ENCODE measurements at places on chromosomes 2 and 18.

DNA sequence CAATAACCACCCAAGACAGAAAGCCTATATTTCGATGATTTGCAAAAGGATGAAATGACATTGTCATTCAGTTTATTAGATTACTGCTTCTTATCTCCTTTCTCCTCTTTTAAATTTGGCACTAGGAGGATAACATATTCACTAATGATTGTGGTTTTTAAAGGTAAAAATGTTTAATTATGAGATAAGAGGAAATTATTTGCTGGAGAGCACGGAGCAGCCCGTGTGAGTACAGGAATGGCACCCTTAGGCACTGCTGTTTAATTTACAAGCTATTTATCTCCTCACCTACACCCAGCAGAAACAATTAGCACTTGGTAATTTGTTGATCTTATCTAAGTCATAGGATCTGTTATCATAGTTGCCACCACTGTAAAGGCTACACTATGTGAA lies 87.4 kb upstream of the SP3 start:
- peaks cover 37% of the 10 kb centered on the region for H3K27me3 ChIP-seq
- H3K27ac ChIP-seq: no peak overlapping the region
- no peaks in the 10 kb centered on the region for H3K36me3 ChIP-seq
- no peak for DNase-seq
- H3K4me1 ChIP-seq: no peaks in the 10 kb centered on the region
- H3K4me3 ChIP-seq: no peak overlapping the region

GRCh38 chr2:118584877-118585276 lies 262.6 kb downstream of the EN1 start:
- no peak overlapping the region for H3K4me3 ChIP-seq
- no peak overlapping the region for H3K27ac ChIP-seq
- no peaks in the 10 kb centered on the region for H3K36me3 ChIP-seq

- no peaks in the 10 kb centered on the region for H3K27me3 ChIP-seq
- H3K4me3 ChIP-seq: no peak overlapping the region
- no peak for DNase-seq
- H3K36me3 ChIP-seq: no peaks in the 10 kb centered on the region
- H3K4me1 ChIP-seq: peaks cover 6% of the 10 kb centered on the region
Measured at GRCh38 chr2:195509551-195509950, 147.5 kb upstream of the SLC39A10 start.

GRCh38 chr2:185644828-185645227 lies 93.8 kb upstream of the FSIP2 start:
- no peaks in the 10 kb centered on the region for H3K27me3 ChIP-seq
- H3K4me3 ChIP-seq: no peak overlapping the region
- no peak for DNase-seq
- H3K36me3 ChIP-seq: peaks cover 3% of the 10 kb centered on the region
- H3K27ac ChIP-seq: no peak overlapping the region

- no peaks in the 10 kb centered on the region for H3K27me3 ChIP-seq
- H3K27ac ChIP-seq: no peak overlapping the region
- no peak for DNase-seq
- H3K4me3 ChIP-seq: no peak overlapping the region
- H3K36me3 ChIP-seq: peaks cover 2% of the 10 kb centered on the region
- peaks cover 4% of the 10 kb centered on the region for H3K4me1 ChIP-seq
Measured at GRCh38 chr2:110904116-110904778, 171.9 kb downstream of the ACOXL start.

DNA sequence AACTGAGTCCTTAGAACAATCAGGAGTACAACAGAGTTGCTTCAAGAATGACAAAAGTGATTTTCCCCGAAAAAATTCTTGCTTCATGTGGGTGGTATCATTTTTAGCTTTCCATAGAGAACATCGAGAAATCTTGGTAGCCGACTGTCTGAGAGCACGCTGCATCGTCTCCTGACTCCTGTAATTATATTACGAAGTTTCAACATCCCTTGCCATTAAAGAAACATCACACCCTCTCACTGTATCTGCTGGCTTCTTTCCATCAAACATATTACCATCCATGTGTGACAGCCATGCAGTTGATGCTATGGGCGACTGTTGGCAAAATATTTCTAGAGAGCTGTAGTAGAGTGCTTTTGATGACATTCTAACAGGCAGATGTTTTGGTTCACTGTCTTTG lies 311.2 kb downstream of the CMPK2 start:
- H3K27me3 ChIP-seq: no peaks in the 10 kb centered on the region
- DNase-seq: no peak

All from effector memory CD8-positive, alpha-beta T cell (primary cell).